ENCODE measurements at places on chromosomes 1 and 21.

GRCh38 chr21:45431781-45432572 is 27.0 kb downstream of the COL18A1 start:
- no peak for DNase-seq

GRCh38 chr1:159927849-159928431 is 2.6 kb upstream of the TAGLN2 start:
- DNase-seq: peak; percentile 31

DNA sequence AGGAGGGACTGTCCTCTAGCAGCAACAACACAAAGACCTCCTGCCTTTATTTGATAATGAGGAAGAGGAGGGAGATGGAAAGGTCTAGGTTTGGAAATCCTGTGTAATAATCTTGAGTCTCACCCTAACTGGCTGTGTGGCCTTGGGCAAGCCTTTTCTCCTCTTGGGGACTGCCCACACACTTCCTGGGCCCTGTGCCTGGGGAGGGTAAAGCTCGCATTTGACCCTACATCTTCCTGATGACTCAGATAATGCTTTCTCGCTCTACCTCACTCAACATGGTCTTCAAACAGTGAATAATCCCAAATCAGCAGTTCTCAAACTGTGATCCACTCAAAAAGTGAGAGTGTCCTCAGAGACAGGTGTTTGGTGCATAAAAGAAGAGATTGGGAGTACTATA is 81.2 kb downstream of the VWA5B1 start:
- no peak for DNase-seq

GRCh38 chr21:42144679-42145568 is 73.8 kb downstream of the UMODL1 start:
- DNase-seq: no peak

DNA sequence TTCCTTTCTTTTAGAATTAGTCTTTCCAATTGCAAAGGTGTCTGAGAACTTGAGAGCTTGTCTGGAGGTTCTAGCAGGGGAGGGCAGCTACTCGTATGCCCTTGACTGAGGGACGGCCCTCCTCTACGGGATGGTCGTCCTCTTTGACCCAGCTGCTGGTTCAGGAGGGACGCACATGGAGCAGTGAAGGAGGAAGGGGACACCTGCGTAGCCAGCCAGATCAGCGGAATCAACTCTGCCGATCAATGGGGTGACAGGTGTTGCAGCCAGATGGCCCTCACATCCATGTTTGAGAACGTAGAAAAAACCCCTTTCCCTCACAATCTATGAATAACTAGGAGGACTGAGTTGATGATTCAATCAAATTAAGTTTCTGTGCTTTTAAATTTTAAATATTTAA is 15.7 kb upstream of the A3GALT2 start:
- DNase-seq: no peak

DNA sequence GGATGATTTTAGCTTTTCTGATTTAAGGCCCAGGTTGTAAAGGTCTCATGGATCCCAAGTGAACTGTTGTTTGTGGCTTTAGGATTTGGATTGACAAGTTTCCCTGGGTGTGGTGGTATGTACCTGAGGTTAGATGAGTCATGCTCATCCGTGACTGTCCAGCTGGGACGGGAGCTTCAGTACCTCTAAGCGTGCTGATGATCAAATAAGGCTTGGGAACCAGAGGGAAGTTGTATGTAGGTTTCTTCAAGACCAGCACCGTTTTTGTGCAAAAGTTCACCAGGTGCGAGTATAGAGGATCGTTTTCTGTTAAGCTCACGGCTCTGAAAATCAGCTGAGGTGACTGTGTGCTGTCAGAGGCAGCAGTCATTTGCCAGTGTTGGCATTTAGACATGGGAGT is 19.8 kb downstream of the PLA2G2E start:
- DNase-seq: no peak
